ENCODE measurements at places on chromosomes 11 and 22.

DNA sequence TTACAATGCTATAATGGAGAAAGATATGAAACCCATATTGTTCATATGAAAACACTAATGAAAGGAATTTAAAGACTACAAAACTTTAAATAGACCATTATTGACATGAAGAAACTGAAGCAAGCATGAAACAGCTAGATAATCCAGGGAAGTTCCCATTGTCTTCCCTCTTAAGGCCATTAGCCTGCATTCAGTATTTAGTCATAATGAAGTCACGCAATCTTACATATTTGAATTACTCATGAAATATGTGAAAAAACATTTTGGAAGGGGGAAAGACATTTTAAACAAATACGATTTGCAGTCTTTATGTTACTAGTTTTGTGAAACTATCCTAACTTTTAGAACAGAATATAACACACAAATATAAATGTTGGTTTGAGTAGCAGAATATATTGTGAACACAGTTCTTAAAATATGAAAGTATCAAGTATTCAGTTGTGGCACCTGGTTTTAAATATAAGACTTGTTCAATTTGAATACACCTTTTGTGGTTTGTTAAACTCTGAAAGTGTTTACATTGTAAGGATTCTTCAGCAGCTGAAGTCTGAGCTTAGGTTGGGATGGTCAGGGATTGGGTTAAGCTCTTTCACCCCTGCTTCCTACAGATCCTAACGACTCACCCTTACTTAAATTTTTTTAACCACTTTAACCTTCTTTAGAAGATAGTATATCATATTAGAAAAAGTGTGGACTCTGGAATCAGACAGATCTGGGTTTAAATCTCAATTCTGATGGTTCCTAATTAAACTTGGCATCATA is 500.3 kb upstream of the TENM4 start:
- DNase-seq: no peak

DNA sequence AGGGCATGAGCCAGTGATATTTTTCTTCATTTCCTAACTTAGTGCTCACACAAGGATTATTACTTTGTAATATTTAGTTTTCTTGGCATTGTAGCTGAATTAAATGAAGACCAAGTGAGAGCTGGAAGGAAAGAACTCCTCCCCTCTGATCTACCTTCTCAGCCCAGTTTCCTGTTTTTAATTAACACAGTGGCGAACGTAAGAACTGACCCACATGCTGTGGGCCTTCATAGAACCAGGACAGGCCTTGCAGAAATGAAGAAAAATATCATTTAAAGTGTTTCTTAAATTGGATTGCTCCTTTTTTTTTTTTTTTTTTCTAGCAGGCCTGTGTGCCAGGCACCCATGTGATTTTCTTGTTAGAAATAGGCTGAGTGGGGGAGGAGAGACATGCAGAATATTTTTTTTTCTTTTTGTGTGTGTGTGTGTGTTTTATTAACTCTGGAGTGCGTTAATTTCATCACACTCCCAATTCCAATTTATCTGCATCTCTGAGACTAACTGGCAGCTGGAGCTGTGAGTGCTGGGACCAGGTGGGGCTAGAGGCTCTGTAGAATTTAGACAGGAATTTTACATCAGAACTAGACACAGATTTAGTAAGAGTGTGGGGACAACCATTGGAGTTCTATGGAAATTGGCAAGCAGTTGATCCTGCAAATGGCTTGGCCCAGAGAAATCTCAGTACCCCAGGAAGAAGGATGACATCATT is 320.5 kb downstream of the DDX10 start:
- DNase-seq: peak; percentile 31

DNA sequence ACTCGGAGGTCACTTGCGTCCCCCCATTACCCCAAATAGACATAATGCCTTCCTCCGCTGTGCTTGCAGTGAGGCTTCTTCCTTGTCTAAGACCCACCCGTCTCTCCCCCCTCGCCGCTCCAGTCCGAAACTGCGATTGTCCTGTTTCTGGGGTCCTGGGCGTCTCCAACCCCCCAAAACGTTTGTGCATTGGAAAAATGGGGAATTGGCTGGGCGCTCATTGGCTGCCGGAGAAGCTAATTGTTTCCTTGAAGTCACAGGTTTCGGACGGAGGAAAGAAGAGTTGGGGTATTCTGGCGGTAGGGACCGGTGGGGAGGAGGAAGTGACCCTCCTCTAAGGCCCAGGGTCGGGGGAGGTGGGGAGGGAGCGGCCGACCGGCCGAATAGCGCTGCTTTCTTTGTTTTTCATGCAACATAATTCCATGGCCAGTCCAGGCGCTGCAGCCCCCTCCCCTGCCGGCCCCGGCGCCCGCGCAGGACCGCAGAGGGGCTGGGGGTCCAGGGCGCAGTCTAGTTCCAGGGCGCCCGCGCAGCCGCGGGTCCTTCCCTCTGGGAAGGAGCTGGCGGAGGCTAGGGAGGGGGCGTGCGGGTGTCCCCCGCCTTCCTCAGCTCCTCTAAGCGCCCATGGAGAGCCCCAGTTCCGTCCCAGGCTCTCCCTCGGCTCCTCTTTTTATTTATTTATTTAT is 12.7 kb upstream of the CPT1A start:
- no peak for DNase-seq

- no peak for DNase-seq
Measured at GRCh38 chr22:39275814-39276439, 31.1 kb upstream of the PDGFB start.

- peak; percentile 15 for DNase-seq
Measured at GRCh38 chr11:16604794-16605388, 133.6 kb upstream of the C11orf58 start.

DNA sequence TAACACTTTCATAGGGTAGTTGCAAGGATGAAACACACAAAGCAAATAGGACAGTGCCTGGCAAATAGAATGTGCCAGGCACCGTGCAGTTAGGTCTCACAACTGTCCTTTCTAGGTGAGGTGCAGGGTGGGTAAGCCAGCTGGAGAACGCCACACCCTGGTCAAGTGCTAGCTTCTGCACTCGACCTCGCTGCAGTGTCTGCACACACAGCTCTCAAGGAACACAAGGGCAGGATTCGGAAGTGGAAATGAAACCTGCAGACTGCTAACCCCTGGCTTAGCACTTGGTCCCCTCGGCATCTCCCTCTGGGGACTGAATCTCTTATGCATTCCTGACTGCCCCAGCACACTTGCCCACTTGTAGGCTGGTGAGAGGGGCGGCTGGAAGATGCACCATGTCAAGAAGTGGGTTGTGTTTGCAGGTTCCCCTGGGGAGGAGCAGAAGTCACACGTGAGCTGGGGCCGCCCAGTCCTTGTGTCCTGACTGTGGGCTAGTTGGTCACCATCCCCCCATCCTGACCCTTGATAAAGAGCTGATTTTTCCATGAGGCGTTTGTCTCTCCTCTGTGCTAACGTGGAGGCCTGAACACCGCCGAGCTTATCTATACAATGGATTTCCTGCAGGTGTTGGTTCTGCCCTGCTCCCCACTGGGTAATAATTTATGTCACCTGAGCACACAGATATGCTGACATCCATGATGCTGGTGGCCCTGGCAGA is 89.0 kb downstream of the MICAL2 start:
- no peak for DNase-seq

GRCh38 chr11:93783765-93784144 is 327 bp upstream of the MED17 start:
- no peak for DNase-seq

GRCh38 chr22:32752816-32753520 is 48.5 kb upstream of the TIMP3 start:
- DNase-seq: no peak

DNA sequence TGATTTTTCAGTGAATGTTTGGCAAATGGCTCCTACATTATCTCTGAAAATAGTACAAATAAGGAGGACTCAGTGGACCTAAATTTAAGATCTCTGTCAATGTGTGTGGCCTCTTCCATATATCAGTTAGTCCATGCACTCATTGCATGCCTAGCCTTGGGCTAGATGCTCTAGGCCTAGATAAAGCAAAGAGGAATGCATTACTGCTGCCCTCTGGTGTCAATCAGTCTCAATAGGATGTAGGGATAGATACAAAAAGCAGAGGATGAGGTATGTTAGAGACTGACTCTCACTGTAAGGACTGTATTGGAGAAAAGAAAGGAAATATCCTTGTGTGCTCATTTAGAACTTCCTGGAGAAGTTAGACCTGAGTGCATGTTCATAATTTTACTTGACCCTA is 42.0 kb downstream of the MS4A2 start:
- DNase-seq: peak; percentile 49

DNA sequence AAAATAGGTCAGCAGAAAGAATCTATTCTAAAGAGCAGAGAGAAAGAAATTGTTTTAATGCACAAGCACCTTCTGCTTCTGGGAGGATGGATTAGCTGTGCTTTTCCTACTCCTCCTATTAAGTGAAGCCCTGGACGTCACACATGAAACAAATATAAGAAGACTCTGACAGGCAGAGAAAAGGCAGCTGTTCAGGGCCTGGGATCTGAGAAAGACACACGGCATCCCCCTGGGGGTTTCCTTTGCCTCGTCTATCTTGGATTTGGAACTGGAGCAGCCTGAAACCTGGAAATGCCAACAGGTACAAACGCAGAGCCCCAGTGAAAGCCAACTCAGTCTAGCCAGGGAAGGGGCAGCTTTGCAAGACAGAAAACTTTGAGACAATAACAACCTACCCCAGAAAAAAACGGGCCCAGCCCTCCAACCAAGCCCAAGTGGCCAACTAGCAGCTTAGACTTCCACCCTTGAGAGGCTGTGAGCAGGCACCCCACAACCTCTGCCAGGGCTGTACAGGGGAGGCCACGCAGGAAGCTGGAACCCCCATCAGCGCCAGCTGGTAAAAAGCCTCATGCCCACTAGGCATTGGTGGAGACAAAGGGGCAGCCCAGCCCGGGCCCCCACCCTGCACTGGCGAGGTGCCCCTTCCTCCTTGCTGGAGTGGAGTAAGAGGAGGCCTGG is 7.3 kb downstream of the CERK start:
- no peak for DNase-seq

Data from cerebellar cortex (tissue), 1 donor.